ENCODE measurements at places on chromosomes 2 and 18. TPM values are rescaled to one million over a fixed set of nuclear protein-coding genes. Genes with fewer than 3 reads are reported as not detected.

Gene NOSTRIN
- 27.5 TPM for total RNA-seq

Gene RAB6D
- 0.08 TPM for total RNA-seq

Gene TMEM198
- total RNA-seq: 7.1 TPM

GRCh38 chr2:130727286-130727924 lies 1.5 kb upstream of the GPR148 start:
- DNase-seq: peak; percentile 86

GRCh38 chr2:161814008-161814660 lies 189.9 kb downstream of the SLC4A10 start:
- no peak for DNase-seq

DNA sequence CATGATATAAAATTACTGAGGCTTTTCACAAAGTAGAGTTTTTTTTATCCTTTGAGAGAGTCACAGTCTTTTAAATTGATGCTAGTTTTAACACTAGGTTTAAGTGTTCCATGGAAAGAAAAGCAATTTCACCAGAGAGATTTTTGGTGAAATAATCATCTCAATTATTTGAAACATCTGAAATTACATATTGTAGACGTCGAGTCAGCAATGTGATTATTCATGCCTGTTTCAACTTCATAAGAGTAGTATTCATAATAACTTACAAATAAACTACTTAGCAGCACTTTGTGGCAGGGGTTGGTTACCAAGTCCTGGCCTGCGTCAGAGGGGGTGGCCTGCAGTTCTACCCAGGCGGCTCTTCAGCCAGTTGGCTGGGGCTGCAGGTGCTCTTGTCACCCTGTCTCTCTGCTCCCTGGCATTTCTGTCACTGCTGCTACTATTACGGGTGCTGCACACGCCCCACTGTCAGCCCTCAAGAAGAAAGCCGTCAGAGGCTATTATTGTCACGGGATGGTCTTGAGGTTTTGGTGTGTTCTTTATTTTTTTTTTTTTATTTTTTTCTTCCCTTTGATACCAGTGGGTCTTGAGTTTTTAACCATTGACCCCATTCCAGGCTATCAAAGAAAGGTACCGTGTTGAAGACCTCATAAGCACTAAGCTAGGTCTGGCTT lies 50.4 kb downstream of the MALT1 start:
- DNase-seq: no peak
